ENCODE measurements at places on chromosomes 13 and 19.

DNA sequence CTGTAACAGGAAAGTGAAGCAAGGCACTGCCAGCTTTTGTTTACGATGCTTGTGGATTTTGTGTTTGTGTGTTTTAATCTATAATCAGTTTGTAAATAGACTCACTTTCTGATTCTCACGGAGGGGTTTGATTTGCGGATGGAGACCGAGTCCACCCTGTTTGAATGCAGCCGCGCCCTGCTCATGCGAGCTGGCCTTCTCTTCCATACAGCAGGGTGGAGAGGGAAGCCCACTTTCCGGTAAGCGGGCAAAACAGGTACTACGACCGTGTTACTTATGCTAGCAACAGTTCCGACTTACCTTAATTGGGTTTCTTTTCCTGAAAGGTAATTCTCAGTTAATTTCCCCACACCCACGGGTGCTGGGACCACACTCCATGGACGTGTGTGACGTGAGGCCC, 33.1 kb downstream of the ADPRHL1 start:
- DNase-seq, result no peak

DNA sequence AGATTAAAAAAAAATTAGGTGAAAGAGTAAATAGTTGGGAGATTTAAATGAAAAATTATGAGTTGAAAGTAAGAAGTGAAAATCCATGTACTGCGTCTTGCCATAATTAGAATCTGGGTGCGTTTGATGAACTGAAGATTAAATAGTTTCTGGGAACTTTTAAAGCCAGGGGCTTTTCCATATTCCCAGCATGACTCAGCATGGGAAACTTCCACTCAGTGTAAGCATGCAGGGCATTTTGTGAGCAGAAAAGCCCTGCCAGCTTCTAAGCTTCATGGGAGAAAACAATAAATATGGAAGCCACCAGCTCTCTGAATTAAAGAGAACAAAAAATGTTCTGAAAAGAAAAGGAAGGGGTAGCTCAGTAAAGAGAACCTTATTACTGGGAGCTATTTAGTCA, 62.0 kb upstream of the EDNRB start:
- DNase-seq, result no peak

DNA sequence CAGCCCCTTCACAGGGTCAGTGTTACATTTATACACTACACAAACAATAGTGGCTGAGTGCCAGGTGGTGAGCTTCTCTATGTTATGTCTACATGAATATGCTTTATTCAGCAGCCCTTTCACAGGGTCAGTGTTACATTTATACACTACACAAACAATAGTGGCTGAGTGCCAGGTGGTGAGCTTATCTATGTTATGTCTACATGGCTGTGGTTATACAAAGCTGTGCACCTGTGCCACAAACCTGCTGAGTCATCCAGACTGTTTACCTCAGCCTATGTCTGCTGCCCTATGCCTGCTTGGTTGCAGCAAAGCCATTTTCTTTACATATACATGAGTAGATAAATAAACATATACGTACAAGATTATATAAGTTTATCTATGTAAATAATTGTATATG, 76.5 kb downstream of the ZNF726 start:
- no peak for DNase-seq

DNA sequence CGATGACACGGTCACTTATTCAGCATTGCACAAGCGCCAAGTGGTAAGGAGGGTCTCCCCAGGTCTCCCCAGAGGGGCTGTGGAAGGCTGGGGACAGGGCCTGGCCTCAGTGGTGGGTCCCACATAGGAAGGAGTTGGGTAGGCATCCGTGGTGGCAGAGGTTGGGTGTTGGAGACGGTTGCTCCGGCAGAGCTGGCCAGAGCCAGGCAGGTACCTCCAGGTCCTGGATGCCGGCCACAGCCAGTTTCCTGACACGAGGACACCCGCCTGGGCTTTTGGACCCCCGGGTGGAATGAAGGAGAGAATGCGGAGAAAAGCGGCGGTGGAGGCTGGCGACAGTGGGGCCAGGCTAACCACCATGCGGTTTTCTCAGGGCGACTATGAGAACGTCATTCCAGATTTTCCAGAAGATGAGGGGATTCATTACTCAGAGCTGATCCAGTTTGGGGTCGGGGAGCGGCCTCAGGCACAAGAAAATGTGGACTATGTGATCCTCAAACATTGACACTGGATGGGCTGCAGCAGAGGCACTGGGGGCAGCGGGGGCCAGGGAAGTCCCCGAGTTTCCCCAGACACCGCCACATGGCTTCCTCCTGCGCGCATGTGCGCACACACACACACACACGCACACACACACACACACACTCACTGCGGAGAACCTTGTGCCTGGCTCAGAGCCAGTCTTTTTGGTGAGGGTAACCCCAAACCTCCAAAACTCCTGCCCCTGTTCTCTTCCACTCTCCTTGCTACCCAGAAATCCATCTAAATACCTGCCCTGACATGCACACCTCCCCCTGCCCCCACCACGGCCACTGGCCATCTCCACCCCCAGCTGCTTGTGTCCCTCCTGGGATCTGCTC, 1.3 kb upstream of the FFAR1 start:
- DNase-seq, result peak; percentile 84

- no peak for DNase-seq
These were observed 16.8 kb upstream of the FFAR2 start for GRCh38 chr19:35431145-35431807.

- no peak for DNase-seq
These were observed 1.1 kb downstream of the LNX2 start for GRCh38 chr13:27619093-27619727.

- peak; percentile 37 for DNase-seq
These were observed 67.6 kb upstream of the TDRD3 start for GRCh38 chr13:60329221-60329923.

Measured in activated CD4-positive, alpha-beta memory T cell treated with anti-CD3 and anti-CD28 coated beads for 36 hours (primary cell).